CD4-positive, alpha-beta T cell (primary cell): ENCODE measurements at places on chromosomes 13 and 19. TPM values are rescaled to one million over a fixed set of nuclear protein-coding genes. Genes with fewer than 3 reads are reported as not detected.
A peak's percentile ranks its signal among the peaks of the same experiment; 100 is the strongest.

CD209 gene
- total RNA-seq, result not detected

SIGLEC12 gene
- not detected for total RNA-seq

ZNF709 gene
- 3.5 TPM for total RNA-seq

RAB20 gene
- 1.4 TPM for total RNA-seq

CNFN gene
- not detected for total RNA-seq

ZNF132 gene
- 1.4 TPM for total RNA-seq

C19orf18 gene
- 0.36 TPM for total RNA-seq

MCF2L gene
- 13.5 TPM for total RNA-seq

- no peaks in the 10 kb centered on the region for H3K36me3 ChIP-seq
- peaks cover 3% of the 10 kb centered on the region for H3K4me1 ChIP-seq
- DNase-seq, result no peak
- H3K4me3 ChIP-seq, result no peak overlapping the region
- H3K27me3 ChIP-seq, result no peaks in the 10 kb centered on the region
Measured at GRCh38 chr13:39820606-39821005, 165.1 kb downstream of the COG6 start.

DNA sequence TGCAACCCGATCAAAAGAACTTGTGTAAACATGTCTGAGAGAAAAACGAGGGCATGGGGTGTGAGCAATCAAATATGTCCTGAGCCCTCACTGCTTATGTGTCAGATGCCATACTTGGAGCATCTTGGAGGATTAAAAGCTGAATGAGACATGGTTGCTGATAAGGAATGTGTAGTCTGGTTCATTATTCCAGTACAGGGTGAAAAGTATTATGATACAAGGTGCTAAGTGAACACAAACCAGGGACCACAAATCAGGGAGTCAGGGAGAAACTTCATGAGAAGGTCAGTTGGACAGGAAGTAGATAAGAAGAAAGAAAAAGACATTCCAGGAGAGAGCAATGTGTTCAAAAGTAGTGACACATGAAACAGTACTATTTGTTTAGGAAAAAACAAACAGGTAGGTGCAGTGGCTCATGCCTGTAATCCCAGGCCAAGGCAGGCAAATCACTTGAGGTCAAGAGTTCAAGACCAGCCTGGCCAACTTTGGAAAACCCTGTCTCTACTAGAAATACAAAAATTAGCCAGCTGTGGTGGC, 2.0 kb upstream of the RCBTB1 start:
- no peak for DNase-seq
- peaks cover 14% of the 10 kb centered on the region for H3K4me1 ChIP-seq
- H3K27ac ChIP-seq, result no peak overlapping the region
- H3K4me3 ChIP-seq, result no peak overlapping the region
- no peaks in the 10 kb centered on the region for H3K27me3 ChIP-seq

DNA sequence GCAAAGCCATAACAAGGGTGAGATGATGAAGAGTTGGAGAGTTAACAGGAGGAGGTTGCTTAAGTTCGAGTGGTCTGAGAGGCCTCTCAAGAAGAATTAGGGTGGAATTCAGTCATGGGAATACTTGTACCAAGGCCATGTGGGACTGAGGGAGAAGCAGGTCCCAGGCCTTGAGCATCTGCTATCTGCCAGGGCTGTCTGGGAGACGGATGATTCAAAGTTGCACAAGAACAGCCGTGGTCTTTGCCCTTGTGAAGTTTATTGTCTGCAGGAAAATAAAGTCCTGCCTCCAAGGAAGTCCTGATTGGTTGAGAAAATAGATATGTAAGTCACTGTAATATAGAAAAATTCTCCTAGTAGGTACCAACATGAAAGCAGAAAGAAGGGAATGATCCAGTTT, 178.8 kb upstream of the RFC3 start:
- DNase-seq, result no peak
- no peak overlapping the region for H3K27ac ChIP-seq
- no peaks in the 10 kb centered on the region for H3K27me3 ChIP-seq
- no peaks in the 10 kb centered on the region for H3K36me3 ChIP-seq

GRCh38 chr19:47699360-47699917, 13.8 kb upstream of the EHD2 start:
- no peaks in the 10 kb centered on the region for H3K27me3 ChIP-seq
- H3K27ac ChIP-seq, result no peak overlapping the region
- peaks cover 42% of the 10 kb centered on the region for H3K36me3 ChIP-seq

GRCh38 chr13:25874064-25874737, 177.6 kb downstream of the SHISA2 start:
- H3K36me3 ChIP-seq, result no peaks in the 10 kb centered on the region
- H3K4me3 ChIP-seq, result no peak overlapping the region
- no peak for DNase-seq
- H3K27me3 ChIP-seq, result no peaks in the 10 kb centered on the region
- H3K27ac ChIP-seq, result peak overlapping the region; percentile 31

- no peak overlapping the region for H3K4me3 ChIP-seq
- H3K27ac ChIP-seq, result no peak overlapping the region
- H3K27me3 ChIP-seq, result no peaks in the 10 kb centered on the region
- peaks cover 38% of the 10 kb centered on the region for H3K36me3 ChIP-seq
Measured at GRCh38 chr19:5971714-5972354, 6.1 kb downstream of the RANBP3 start.

GRCh38 chr13:104584481-104584880, 1518.3 kb upstream of the SLC10A2 start:
- DNase-seq, result no peak
- H3K4me3 ChIP-seq, result no peak overlapping the region
- H3K27me3 ChIP-seq, result no peaks in the 10 kb centered on the region

- H3K4me1 ChIP-seq, result no peaks in the 10 kb centered on the region
- H3K36me3 ChIP-seq, result no peaks in the 10 kb centered on the region
- peaks cover under 1% of the 10 kb centered on the region for H3K27me3 ChIP-seq
- no peak overlapping the region for H3K4me3 ChIP-seq
- H3K27ac ChIP-seq, result no peak overlapping the region
- no peak for DNase-seq
Measured at GRCh38 chr13:77925616-77926015, 7.0 kb upstream of the EDNRB start.

DNA sequence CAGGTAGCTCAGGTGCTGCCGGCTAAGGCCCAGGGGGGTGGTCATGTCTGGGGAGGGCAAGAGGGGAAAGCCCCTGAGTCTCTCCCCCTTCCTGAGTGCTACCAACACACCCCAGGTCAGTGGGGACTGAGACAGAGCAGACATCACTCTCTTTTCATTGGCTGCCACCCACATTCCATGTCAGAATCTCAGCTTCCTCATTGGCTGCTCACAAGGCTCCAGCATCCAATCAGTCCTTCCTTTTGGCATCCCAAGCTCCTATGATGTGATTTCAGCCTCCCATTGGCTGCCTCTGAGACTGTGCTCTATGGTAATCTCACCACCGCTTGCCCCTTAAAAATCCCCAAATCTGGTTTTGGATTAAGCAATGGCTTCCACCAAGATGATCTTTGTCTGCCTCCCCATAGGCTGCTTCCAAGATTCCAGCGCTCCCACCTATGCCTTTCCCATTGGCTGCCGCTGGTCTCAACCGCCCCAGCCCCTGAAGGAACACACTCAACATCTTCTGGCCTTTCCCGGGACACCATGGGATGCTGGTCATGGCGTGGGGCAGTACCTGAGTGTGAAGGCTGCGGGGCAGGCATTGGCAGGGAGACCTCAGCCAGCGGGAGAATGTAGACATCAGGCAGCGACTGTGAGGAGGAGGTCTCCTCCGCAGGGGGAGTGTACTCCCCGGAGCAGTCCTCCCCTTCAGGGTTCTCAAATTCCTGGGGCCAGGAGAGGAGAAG, 2.0 kb downstream of the LMTK3 start:
- DNase-seq, result no peak
- H3K27ac ChIP-seq, result no peak overlapping the region
- no peak overlapping the region for H3K4me3 ChIP-seq
- peaks cover 11% of the 10 kb centered on the region for H3K36me3 ChIP-seq

- no peak overlapping the region for H3K27ac ChIP-seq
- peaks cover 9% of the 10 kb centered on the region for H3K27me3 ChIP-seq
- DNase-seq, result no peak
- no peak overlapping the region for H3K4me3 ChIP-seq
Measured at GRCh38 chr13:110329798-110330461, 22.8 kb downstream of the COL4A2 start.

DNA sequence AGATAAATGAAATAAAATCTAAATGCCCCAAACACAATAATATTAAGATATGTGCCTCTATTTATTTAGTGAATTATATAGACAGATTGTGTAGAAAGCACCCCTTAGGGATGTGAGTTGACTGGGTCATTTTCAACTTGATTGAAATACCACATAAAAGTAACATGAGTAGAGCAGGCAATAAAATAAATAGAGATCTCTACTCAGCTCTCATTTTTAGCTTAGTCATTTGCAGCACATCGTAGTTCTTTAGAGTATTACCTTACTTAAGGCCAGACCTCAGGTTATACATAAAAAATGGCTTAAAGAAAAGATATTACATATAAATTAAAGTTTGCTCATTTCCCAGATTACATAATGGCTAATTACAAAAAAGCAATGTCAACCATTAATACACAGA, 1525.6 kb upstream of the PRR20A start:
- H3K4me3 ChIP-seq, result no peak overlapping the region
- H3K27ac ChIP-seq, result no peak overlapping the region
- DNase-seq, result no peak
- no peaks in the 10 kb centered on the region for H3K4me1 ChIP-seq

DNA sequence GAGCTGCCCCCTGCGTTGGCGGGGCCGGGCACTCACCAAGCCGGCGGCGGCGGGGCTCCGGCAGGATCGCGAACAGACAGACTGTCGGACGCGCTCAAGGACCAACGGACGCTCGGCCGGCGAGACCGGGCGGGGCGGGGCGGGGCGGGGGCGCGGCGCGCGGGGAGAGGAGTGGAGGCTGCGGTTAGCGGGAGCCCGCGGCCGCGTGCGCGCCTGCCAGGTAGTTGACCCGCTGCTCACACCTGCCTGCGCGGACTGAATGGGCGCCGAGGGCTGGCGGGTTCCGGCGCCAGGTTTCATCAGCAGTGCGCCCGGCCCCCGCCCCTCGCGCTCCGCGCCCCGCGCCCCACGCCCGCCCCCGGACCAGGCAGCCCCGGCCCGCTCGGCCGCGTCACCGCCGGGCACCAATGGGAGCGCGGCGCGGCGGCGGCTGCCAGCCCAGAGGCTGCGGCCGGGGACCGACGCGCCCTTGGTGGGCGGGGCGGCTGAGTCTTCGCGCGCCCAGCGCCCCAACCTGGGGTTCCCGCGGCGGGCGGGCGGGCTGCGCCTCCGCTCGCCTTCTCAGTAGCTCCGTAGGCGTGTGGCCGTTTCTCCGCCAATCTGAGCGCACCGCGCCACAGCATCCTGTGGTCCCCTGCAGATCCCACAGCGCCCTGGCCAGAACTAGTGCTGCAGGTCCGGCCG, at the start of gene SLC7A1:
Gene SLC7A1 (minus strand): TSS at position 309 of the 684 bp plus-strand sequence. CDS start 59,500 bp downstream, outside the sequence.
- H3K36me3 ChIP-seq, result peaks cover 2% of the 10 kb centered on the region
- peak within 1 kb of the TSS; percentile 31 for H3K27ac ChIP-seq
- H3K4me3 ChIP-seq, result peak within 1 kb of the TSS; percentile 65
- H3K4me1 ChIP-seq, result peaks cover 23% of the 10 kb centered on the region
- H3K27me3 ChIP-seq, result no peaks in the 10 kb centered on the region

DNA sequence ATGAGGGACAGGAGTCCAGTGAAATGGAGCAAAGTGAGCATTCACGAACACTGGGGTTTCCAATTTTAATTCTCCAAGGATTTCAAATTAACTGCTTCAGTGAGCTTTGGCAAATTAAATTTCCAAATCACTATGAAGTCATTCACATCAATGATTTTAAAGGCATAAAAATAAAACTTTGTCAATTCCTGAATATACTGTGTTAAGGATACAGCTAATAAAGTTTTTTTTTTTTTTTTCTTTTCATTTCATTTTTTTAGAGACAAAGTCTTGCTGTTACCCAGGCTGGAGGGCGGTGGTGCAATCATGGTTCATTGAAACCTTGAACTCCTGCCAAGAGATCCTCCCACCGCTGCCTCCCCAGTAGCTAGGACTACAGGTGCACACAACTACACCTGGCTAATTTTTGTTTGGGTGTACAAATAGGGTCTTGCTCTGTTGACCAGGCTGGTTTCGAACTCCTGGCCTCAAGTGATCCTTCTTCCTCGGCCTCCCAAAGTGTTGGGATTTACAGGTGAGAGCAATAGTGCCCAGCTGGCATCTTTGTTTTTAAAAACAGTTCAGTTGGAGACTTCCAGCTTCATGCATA, 21.9 kb downstream of the RBM26 start:
- no peak for DNase-seq
- no peaks in the 10 kb centered on the region for H3K27me3 ChIP-seq
- H3K4me3 ChIP-seq, result no peak overlapping the region
- no peaks in the 10 kb centered on the region for H3K36me3 ChIP-seq
- no peak overlapping the region for H3K27ac ChIP-seq

GRCh38 chr19:16207490-16208025, 9.8 kb downstream of the AP1M1 start:
- no peak overlapping the region for H3K4me3 ChIP-seq
- peaks cover 81% of the 10 kb centered on the region for H3K36me3 ChIP-seq
- no peak for DNase-seq
- no peak overlapping the region for H3K27ac ChIP-seq
- H3K4me1 ChIP-seq, result peaks cover 17% of the 10 kb centered on the region
- H3K27me3 ChIP-seq, result no peaks in the 10 kb centered on the region

DNA sequence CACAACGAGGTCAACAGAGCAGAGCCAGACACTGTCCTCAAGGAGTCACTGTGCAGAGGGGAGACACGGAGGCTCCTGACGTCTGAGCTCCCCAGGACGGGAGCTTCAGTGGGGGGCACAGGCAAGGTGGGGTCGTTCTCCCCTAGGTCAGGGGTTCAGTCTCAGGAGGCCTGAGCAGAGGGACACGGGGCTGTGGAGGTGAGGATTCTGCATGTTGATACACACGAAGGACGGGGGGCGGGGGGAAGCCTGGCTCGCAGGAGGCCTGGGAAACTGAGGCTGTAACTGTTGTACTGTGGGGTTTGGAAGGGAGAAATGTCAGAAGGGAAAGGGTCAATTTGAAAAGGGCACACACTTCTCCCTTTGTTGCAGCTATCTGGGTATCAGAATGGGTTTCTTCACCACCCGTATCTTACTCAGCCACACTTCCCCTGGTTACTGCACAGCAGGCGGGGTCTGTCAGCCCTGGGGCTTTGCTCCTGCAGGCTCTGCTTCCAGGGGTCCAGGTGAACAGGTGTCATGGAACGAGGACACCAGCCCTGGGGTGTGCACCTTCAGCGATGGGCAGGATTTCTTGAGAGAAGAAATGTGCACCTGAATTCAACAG, 748 bp upstream of the SIGLEC8 start:
- no peak overlapping the region for H3K27ac ChIP-seq
- H3K36me3 ChIP-seq, result no peaks in the 10 kb centered on the region
- H3K4me3 ChIP-seq, result no peak overlapping the region
- DNase-seq, result no peak
- H3K27me3 ChIP-seq, result peaks cover 19% of the 10 kb centered on the region

- H3K4me3 ChIP-seq, result no peak overlapping the region
- no peak for DNase-seq
- peaks cover 56% of the 10 kb centered on the region for H3K36me3 ChIP-seq
- no peaks in the 10 kb centered on the region for H3K27me3 ChIP-seq
- H3K27ac ChIP-seq, result no peak overlapping the region
Measured at GRCh38 chr13:23348262-23349127, 85.0 kb downstream of the SACS start.

- no peaks in the 10 kb centered on the region for H3K27me3 ChIP-seq
- H3K27ac ChIP-seq, result no peak overlapping the region
- no peaks in the 10 kb centered on the region for H3K36me3 ChIP-seq
- no peak for DNase-seq
Measured at GRCh38 chr19:36266375-36266961, 51.6 kb downstream of the ZNF146 start.

- H3K27ac ChIP-seq, result no peak overlapping the region
- no peaks in the 10 kb centered on the region for H3K27me3 ChIP-seq
- no peak for DNase-seq
- H3K4me1 ChIP-seq, result no peaks in the 10 kb centered on the region
- no peak overlapping the region for H3K4me3 ChIP-seq
Measured at GRCh38 chr13:111401151-111401550, 80.7 kb downstream of the TEX29 start.
